Cerebellar nuclear complex (tissue), 1 donor: ENCODE measurements at places on chromosomes 7 and 10.

- DNase-seq: peak; percentile 30
Observed at GRCh38 chr10:59709395-59710125, at the start of gene SLC16A9. Gene SLC16A9, minus strand, starts transcription at chr10:59709850. Its CDS starts 25,559 bp downstream, at chr10:59684291.

- DNase-seq: no peak
Observed at GRCh38 chr7:29053105-29053872, 93.0 kb downstream of the CPVL start.

GRCh38 chr7:82998436-82998835 lies 164.2 kb downstream of the PCLO start:
- no peak for DNase-seq

DNA sequence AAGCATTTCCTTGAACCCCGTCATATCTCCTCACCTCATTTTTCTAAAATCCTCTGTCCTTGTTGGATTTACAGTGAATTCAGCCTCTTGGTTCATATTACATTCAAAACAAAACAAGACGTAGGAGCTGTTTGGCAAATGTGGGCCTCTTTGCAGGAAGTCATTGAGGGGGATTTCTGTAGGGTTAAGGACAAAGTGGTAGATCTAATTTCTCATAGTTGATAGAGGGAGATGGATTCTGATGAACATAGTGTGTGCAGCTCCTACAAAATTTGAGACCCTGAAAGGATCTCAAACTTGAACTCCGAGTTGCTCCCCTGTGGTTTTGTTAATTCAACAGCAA lies 682 bp downstream of the TBXAS1 start:
- no peak for DNase-seq

GRCh38 chr10:51063659-51064535 lies 10.4 kb upstream of the PRKG1 start:
- DNase-seq: no peak

DNA sequence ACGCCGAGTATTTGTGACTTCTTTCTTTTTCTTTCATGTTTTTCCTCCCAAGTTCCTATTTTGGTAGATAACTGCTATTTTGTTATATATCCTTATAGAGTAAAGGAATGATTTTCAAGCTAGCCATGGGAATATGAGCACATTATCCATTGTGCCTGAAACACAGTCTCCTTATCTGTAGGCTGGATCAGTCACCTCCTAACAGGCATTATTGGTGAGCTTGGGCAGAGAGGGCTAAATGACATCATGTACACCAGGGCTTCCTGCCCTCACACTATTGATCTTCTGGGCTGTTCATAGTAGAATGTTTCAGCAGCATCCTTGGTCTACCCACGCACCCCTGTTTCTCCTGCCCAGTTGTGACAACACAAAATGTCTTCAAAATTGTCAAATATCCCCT lies 88.1 kb upstream of the CTBP2 start:
- no peak for DNase-seq

- no peak for DNase-seq
Observed at GRCh38 chr7:131995324-131995723, 438.9 kb upstream of the PODXL start.

GRCh38 chr10:123421461-123421860 lies 244.7 kb upstream of the GPR26 start:
- DNase-seq: no peak

GRCh38 chr10:11295492-11295891 lies 277.8 kb downstream of the CELF2 start:
- no peak for DNase-seq

GRCh38 chr7:26155531-26156375 lies 3.8 kb downstream of the NFE2L3 start:
- DNase-seq: no peak

GRCh38 chr10:31171402-31172083 lies 139.9 kb upstream of the ZNF438 start:
- DNase-seq: no peak

DNA sequence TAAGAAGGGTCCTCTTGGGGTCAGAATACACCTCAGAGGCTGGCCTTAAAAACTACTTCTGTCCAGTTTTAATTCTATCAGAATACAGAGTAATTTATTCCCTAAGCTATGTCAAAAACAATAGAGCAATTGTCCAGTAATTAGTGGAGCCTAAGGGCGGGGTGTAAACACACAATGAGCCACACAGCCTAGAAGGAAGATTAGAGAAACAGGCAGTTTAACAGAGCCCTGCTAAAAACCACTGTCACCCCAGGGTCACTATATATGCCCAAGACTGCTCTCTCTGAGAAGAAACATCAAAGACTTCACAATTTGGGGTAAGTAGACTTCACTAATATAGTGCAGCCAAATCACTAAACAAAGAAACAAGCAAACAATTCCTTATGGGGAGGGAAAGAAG lies 27.2 kb upstream of the WNT2 start:
- DNase-seq: no peak

- DNase-seq: no peak
Observed at GRCh38 chr7:70093205-70093904, 495.1 kb downstream of the AUTS2 start.

DNA sequence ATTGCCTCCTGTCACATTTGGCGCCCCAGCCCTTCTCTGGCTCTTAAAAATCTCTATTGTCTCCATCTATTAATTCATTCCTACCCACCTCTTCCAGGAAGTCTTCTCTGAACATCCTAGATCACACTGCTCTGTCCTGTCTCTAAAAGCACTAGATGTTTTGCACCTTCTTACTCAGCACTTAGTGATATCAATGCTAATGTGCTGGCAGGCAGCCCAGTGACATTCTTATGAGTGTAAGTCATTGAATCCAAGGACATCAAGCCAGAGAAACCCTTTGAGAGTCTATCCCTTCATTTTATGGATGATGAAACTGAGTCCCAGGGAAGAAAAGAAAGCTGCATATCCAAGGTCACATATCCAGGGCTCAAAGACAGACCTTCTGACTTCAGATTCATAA lies 48.3 kb upstream of the PAX2 start:
- no peak for DNase-seq

DNA sequence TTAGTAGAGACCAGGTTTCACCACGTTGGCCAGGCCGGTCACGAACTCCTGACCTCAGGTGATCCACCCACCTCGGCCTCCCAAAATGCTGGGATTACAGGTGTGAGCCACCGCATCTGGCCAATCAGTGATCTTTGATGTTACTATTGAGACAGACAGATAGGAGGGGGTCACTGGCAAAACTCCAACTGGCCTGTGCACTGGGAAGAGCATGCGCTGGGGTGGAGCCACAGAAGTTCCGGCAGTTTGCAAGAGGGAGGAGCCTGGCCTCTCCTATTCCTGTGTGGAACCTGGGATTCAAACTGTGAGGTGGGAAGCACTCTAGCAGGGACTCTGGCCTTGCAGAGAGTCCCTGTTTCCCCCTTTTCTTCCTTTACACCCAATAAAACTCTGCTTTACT lies 60.7 kb downstream of the NEBL start:
- DNase-seq: no peak

DNA sequence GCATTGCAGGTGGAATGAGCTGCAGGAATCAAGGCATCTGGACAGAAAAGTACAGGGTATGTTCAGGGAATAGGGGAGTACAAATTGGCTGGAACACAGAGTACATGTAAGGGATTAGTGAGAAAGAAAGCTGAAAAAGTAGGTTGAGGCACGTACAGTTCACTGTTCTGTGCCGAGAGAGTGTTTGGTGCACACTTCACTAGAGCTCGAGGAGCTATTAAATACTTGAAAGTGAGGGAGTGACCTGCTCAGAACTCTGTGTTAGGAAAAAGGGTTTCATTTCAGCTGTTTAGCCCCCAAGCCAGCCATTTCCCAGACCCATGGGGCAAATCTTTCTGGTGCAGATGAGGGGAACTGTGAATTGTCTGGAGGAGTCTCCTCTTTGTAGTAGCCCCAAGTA lies 115.2 kb downstream of the TBXAS1 start:
- no peak for DNase-seq

DNA sequence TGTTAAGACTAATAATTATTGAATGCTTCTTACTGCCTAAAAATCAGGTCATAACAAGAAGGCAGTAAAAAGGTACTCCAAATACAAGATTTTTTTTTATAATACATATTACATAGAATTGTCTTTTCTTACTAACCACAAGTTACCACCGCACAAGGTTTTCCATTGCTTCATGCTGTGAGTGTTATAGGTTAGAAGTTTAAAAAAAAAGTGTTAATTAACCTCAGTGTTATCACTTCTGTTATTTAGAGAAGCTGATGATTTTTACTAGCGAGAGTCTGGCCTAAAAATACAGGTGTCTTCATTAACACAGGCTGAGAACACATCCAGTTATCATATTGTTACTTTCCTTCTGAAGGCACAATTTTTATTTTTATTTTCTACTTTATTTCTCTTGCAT lies 1281.9 kb upstream of the CELF2 start:
- no peak for DNase-seq
